ENCODE measurements at places on chromosomes 4 and X. TPM values are rescaled to one million over a fixed set of nuclear protein-coding genes. Genes with fewer than 3 reads are reported as not detected.

ARX gene
- 0.09 TPM for total RNA-seq

- no peak for DNase-seq
- H3K27me3 ChIP-seq, result no peaks in the 10 kb centered on the region
- H3K4me3 ChIP-seq, result no peak overlapping the region
- no peak overlapping the region for H3K27ac ChIP-seq
- no peaks in the 10 kb centered on the region for H3K36me3 ChIP-seq
Measured at GRCh38 chr4:8547108-8547911, 32.9 kb upstream of the GPR78 start.

- H3K27me3 ChIP-seq, result no peaks in the 10 kb centered on the region
- no peaks in the 10 kb centered on the region for H3K4me1 ChIP-seq
- no peak overlapping the region for H3K4me3 ChIP-seq
- no peak for DNase-seq
- no peaks in the 10 kb centered on the region for H3K36me3 ChIP-seq
Measured at GRCh38 chrX:33726281-33727160, 405.6 kb downstream of the FAM47A start.

DCAF16 gene
- total RNA-seq, result 33.0 TPM

DNA sequence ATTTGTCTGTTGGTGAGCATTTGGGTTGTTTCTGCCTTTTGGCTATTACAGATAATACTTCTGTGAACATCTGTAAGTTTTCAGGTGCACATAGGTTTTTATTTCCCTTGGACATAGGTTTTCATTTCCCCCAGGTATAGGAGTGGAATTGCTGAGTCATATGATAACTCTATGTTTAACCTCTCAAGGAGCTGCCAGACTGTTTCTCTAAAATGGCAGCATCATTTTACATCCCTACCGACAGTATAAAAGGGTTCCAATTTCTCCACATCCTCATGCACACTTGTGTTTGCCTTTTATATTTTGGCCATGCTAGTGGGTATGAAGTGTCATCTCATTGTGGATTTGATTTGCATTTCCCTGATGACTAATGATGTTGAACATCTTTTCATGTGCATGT, 53.5 kb downstream of the TMEM164 start:
- no peaks in the 10 kb centered on the region for H3K36me3 ChIP-seq
- H3K4me1 ChIP-seq, result no peaks in the 10 kb centered on the region
- H3K4me3 ChIP-seq, result no peak overlapping the region
- H3K27ac ChIP-seq, result no peak overlapping the region
- no peaks in the 10 kb centered on the region for H3K27me3 ChIP-seq
- DNase-seq, result no peak

DNA sequence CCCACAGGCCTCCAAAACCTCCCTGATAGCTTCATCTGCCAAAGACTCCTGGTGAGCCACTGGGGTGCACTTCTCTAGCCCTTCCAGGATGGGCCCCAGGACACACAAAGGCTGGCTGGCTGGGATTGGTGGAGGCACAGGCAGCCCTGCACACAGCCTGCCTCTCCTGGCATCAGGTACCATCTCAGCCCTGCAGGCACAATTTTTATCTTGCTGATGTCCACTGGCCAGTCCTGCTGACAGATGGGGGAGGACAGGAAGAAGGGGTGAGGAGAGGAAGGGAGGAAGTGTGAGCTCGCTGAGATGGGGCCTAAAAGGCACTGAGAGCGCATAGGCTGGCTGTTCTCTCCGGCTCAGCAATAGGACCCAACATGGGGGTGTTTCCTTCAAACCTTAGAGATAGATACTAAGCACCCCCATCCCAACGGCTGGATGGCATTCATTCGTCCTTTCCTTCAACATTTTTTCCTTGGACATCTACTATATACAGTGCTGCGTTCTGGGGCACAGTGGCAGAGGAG, 92.7 kb downstream of the PJA1 start:
- H3K36me3 ChIP-seq, result no peaks in the 10 kb centered on the region
- no peaks in the 10 kb centered on the region for H3K27me3 ChIP-seq
- DNase-seq, result no peak
- no peak overlapping the region for H3K4me3 ChIP-seq
